ENCODE measurements at places on chromosomes 4 and X.

GRCh38 chrX:16603822-16604221 is 46.1 kb upstream of the S100G start:
- no peak for DNase-seq

DNA sequence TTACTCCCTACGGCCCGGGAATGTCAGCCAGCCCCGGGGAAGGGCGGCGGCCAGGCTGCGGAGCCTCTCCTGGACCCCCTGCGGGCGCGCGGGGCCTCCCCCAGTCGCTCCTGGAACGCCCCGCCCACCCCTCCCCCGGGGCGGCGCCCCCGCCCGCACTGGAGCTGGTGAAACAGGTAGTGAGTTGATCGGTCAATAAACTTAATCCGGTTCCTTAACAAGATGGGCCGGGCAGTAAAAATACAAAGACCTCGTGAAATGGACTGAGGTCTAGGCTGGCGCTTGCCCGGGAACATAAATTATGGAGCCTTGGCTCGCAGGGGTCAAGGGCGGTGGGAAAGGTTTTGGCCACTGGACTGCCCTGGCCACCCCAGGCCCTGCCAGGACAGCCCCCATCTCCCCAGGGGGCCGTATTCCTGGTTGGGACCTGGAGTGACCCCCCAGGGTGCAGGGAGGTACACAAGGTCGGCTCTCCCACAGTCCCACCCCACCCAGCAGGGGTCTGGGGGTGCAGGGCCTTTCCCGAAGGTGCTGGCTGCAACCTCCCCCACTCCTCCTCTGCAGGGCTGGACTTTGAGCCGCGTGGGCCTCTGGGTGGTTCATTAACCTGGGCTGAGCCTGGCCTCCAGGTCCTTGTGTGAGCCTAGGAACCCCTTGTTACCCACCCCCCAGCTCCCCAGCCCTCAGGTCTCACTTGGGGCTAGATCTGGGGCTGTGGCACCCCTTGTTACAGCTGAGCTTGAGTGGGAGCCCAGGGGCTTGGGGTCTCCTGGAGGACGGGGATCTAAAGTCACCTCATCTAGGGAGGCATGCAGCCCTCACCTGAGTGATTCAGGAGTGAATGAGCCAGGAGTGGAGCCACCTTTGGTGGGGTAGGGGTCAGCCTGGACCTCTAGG is 2.5 kb downstream of the FGFR3 start:
- peak; percentile 5 for DNase-seq

DNA sequence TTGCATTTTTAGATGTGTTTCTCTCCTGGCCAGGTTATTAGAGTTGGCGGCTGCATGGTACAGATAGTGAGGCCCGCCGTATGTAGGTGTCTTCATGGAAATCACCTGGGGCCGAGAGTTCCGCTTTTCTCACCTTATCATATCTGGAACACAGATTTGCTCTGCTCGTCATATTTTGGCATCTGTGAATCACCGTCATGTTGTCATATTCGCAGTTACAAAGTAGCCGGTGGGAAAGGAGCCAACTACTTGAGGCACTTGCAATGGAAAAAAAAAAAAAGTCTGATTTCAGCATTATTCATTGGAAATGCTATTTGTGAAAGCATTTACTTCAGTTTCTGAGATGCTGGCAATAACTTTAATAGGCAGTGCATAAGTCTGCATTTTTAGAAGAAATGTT is 1715.2 kb upstream of the TENM3 start:
- DNase-seq = no peak

- no peak for DNase-seq
These were observed 74.9 kb upstream of the SCML1 start for GRCh38 chrX:17662391-17662790.

DNA sequence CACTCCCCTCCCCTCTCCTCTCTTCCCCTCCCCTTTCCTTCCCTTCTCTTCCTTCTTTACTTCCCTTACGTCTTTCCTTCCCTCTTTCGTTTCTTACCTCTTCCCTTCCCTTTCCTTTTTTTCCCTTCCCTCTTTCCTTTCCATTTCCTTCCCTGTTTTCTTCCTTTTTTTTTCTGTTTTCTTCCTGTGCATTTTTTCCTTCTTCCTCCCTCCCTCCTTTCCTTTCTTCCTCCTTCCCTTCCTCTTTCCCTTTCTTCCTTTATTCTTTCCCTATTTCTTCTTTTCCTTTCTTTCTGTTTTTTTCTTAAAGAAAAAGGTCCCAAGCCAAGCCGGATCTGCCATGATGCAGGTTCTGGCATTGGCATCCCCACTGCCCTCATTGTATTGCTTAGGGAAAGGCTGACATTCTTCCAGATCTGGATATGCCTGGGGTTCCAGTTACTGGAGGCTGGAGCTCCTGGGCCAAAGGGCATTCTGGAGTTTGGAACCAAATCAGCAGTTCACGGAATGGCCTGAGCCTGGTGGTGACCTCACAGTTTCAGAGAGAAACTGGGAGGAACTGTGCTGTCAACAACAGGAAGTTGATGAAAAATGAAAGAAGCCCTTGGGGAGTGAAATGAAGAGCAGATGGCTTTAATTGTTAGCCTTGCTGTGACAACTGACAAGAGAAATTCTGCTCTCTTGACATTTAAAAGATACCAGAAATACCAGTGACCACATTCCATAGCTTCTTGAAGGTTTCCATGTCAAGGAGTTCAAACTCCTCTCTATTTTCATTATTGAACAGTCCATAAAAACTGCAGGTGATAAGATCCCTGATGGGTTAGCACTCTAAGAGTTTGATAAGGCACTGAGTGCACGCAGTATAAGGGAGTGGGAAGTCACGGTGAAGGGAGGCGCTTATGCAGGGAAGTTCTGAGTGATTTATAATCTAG is 622.1 kb downstream of the SPRY1 start:
- peak; percentile 3 for DNase-seq

DNA sequence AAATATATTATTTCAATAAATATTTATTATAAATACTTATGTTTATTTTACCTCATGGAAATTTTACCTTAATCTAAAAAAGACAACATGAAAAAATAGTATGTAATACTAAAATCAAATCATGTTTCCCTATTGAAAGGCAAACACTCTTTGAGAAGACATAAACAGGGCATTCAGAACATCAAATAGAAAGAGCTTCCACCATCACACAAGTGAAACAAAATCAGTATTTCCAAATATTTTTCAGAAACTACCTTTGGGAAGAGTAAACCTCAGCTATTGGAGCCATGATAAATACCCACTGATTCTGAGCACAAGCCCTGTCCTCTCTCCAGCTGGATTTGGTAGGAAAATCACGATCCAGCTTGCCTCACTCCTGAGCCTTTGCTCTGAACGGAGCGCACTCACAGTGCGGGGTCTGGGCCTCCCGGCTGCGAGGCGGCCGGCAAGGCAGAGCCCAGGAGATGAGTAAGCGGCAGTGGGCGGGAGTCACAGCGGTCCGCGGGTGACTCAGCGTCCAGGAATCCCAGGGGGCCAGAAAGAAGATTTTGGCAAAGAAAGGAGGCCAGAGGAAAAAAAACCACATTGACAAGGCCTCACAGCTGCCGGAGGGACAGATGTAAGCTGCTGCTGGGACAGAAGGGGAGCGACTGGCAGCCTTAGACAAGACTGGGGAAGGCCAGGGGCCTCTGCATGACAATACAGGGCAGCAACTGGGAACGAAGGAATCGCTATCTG is 14.7 kb upstream of the ANXA5 start:
- DNase-seq = peak; percentile 32

- no peak for DNase-seq
These were observed 21.8 kb downstream of the WDR1 start for GRCh38 chr4:10094841-10095240.

DNA sequence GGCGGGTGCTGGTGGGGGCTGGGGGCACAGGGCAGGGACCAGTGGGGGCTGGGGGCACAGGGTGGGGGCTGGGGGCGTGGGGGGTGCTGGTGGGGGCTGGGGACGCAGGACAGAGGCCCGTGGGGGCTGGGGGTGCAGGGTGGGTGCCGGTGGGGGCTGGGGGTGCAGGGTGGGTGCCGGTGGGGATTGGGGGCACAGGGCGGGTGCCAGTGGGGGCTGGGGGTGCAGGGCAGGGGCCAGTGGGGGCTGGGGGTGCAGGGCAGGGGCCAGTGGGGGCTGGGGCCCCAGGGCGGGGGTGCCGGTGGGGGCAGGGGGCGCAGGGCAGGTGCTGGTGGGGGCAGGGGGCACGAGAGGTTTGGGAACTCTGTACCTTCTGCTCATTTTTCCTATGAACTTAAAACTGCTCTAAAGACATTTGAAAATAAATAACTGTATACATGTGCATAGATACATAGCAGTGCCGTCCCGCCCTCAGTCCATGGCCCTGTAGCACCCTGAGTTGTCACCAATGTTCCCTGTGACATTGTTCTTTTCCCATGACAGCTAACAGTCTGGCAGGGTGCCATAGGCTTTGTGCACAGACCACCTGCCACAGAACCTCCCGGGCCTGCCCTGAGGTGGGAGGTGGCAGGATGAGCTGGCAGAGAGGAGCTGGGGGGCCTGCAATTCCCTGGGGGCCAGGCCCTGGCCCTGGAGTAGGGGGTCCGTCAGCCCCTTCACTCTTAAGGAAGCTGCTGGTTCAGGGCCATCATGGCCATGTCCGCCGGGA is 35.6 kb upstream of the ADRA2C start:
- DNase-seq = no peak

All from CD4-positive, alpha-beta T cell treated with Interferon alpha-2 for 1 hour (primary cell).